Stimulated activated CD8-positive, alpha-beta memory T cell treated with anti-CD3 and anti-CD28 coated beads, Interleukin-4, amount 100 ng/mL, for 4 hours (primary cell): ENCODE measurements at places on chromosomes 5 and 9.

GRCh38 chr5:78855026-78855425 lies 130.1 kb downstream of the ARSB start:
- DNase-seq: no peak

DNA sequence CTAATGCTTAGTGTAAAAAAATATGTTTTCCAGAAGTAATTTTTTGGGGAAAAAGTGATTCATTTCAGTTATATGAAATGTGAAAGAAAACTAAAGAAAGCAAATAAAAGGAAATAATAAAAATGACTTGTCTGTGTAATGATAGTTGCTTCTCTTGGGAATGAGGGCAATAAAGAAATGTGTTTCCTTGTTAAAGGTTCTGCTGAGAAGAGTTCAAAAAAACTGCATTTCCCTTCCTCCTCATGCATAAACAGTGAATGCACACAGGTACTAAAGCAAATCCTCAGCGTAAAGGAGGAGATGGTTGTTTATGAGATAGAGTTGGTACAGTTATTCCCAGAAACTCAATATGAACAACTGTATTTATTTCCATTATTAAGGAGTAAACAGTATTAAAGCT lies 307.6 kb downstream of the GLIS3 start:
- no peak for DNase-seq

DNA sequence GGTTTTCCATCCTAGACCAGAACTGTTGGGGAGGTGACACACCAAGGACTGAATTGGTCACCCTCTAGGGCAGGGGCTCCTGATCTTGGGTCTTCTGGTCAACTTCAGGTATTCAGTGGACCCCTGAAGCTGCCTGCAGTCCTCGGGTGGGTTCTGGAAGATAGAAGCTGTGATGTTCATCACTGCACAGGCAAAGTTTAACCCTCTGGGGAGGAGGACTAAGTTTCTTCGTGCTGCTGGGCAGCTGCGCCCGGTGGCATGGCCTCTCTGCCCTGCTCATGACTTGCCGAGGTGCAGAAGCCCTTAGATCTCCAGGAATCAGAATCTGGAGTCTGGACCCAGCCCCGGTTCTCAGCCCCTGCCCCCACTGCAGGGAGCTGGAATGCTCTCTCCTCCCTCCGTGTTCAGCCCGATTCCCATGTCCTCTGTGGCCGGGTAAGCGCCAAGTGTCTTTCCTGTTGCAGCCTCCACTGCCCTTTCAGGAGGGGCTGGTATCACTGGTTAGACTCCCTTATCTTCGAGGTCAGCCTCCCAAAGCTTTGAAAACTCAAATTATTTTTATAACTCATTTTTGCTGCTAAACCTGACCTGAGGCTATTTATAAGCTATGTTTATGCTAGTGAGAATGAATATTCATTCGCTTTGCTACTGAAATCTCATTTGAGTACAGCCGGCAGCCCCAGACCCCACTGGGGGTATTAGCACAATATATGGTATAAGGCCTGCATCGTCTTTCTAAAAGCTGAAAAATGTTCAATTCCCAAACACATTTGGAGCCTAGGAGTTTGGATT lies 1.7 kb downstream of the LAMC3 start:
- DNase-seq: no peak

- no peak for DNase-seq
These were observed 9.1 kb downstream of the NEK6 start for GRCh38 chr9:124266826-124267201.

GRCh38 chr9:68832101-68832500 lies 127.1 kb downstream of the PIP5K1B start:
- no peak for DNase-seq

DNA sequence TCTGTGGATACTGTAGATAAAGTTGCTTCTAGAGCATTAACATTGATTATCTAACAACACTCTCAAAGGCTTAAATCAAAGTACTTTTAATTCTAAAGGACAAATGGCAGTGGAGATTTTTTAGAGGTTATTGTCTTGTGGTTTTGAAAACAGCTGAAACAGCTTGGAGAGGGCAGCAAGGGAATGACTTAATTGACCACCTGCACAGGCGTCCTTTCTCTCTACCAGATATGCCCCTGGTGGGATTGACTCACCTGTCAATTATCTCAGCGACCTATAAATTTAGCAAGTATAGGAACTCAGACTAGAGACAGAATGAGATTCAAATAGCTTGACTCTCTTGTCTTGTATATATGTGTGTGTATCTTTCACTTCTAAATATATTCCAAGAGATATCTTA lies 13.5 kb downstream of the ARL14EPL start:
- no peak for DNase-seq

DNA sequence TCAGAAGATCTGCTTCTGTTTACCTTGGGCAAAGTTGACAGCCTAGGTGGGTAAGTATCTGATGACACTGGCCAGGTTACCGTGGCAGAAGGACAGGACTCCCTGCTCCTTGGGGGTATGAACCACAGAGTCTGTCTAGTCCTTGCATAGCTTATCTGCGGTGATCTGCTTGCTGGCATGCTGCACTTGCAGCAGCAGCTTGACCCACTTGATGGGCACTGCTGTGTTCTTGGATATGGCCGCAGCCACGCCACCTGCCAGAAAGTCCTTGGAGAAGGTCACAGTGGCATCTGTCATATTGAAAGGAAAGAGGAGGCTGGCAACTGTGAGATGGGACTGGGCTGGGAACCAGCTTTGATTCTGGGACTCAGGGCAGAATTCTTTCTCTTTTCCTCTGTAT lies 35.9 kb upstream of the POC5 start:
- no peak for DNase-seq

DNA sequence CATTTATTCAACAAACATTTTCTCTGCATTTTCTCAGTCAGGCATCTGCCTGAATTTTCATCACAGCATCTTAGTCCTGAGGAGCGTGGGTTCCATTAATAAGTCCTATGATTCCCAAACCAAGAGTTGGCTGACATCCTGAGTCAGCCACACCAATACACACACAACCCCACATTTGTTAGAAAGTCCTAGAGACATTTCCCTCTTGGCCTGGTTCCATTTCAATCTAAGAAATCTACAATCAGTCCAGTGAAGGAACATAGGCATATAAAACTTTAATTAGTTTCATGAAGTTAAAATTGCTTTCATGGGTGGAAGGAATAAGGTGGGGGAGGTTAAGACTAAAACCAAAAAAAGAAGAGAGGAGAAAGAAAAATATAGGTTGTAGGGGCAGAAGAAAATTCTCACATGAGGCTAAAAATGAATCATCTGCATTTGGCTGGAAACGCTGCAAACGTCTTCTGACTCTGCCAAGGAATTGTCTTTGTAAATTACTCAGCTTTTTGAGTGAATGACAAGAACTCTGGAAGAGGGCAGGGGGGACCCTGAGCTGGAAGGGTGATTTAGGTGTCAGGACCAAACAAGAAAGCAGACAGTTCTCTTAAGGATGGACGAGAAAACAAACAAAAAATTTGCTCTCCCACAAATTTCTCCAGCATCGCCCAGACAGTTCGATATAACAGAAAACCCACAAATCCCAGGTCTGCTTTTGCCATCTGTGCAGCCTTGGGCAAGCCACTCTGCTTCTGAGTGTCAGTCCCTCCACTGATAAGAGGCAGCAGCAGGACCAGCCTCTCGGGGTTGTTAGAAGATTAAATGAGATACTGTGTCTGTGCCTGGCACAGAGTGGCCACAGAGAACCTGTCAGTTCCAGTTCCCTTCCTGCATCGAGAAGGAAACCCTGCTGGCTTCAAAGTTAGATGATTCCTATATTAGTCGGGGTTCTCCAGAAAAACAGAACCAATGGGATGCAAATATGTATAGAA lies 289.7 kb downstream of the CDK5RAP2 start:
- no peak for DNase-seq

DNA sequence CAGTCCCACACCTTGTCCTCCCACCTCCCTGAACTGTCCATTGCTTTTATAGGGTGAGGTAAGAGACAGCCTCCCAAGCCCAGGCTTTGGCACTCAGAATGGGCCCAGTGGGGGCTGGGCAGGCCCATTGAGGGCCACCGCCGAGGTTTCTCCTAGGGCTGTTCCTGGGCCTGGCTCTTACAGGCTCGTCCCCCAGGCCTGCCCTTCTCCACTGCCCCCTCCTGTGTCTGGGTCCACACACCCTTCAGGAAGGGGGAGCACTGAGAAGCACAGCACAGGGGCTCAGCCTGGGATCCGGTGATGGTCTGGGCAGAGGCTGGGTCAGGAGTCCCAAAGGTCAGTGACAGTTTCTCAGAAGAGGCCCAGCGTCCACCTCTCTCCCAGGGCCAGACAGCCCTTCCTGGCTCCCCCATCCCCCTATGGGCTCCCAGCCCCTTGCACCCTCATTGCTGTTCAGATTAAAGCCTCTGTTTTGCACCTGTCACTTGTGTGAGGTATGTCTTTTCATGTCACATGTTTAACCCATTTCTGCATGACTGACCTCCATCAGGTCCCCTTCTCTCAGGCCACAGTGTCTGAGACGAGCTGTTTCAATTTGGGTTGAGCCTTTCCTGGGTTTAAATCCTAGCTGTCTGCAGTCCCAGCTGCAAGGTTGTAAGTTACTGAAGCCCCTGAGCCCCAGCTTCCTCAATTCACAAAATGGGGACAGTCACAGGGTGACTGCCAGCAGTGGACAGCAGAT lies 29.4 kb downstream of the IER5L start:
- DNase-seq: no peak

DNA sequence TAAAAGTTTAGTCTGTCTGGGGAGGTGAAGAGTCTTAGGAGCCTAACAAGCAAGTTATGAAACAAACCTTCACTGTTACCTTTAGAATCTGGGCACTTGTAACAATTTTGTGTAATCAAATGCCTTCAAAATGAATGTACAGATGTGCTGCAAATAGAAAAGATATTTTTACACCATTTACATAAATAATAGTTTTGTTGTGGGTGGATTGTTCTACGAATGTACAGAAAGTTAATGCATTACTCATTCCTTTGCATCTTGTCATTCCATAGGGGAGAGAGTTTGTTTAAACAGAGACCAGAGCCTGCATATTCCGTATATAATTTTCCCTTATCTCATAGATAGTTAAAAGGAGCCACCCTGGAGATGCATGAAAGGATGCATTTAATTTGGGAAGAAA lies 576.9 kb upstream of the SGCD start:
- no peak for DNase-seq

DNA sequence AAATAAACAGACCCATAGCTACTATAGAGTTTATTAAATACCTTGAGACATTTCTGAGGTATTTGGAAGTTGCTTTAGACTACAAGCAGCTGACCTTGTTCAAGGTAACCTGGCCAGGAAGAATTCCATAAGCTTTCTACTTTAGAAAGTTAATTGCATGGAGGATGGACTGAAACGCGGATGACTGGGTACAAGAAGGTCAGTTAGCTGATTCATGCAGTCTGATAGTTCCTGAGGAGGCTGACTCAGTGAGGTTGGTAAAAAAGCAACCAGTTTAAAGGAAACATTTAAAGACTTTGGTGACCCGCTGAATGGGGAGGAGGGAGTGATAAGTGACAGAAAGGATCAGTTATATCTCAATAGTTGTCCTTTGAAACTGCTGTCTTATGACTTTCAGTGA lies 670.1 kb upstream of the CDH9 start:
- no peak for DNase-seq

DNA sequence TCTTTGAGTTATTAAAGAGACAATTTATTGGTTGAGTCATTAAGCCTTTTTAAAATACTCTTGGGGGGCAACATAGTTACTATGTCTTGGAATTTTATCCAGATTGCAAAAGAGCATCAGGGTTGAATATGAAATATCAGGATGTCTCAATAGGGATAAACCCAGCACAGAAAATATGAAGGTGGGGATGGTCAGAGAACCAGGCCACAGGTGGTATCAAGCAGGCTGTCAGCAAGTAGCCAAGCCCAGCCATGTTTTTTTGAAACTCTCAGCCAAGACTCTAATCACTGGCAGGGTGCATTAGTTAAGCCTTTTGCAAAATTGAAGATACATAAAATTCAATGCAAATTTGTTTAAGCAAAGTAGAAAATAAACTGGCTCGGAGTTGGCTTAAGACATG lies 468.9 kb downstream of the DTWD2 start:
- no peak for DNase-seq

GRCh38 chr5:3694819-3695218 lies 99.2 kb downstream of the IRX1 start:
- DNase-seq: no peak

DNA sequence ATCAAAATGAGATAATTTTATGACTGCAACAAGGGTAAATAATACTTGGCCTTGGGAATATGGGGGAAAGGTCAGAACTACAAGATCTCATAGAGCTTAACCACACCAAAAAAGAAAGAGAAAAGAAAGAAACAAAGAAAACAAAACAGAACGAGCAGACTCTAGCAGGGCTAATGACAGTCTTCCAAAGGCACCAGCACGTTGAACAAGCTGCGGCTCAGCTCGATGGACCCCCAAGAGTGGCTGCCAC lies 689 bp downstream of the AK3 start:
- DNase-seq: no peak

GRCh38 chr5:78509884-78510769 lies 138.4 kb downstream of the LHFPL2 start:
- DNase-seq: no peak

DNA sequence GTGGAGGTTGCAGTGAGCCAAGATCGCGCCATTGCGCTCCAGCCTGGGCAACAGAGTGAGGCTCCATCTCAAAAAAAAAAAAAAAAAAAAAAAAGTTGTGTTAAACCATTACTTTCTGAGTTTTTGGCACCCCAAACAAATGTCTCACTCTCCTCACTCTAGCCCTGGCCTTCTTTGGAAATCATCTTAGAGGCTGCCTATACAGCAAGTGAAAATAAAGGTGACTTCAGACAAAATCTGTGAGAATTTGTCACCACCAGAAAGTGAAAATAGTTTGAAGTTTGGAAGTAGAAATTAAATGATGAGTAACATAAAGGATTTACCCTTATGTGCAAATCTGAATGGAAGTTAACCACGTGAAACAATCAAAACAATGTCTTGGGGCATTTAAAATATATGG lies 7.2 kb upstream of the ZNF131 start:
- no peak for DNase-seq

- DNase-seq: no peak
These were observed 178.5 kb downstream of the NFIB start for GRCh38 chr9:14135421-14135820.

GRCh38 chr5:125411071-125411743 lies 664.8 kb upstream of the ZNF608 start:
- no peak for DNase-seq

DNA sequence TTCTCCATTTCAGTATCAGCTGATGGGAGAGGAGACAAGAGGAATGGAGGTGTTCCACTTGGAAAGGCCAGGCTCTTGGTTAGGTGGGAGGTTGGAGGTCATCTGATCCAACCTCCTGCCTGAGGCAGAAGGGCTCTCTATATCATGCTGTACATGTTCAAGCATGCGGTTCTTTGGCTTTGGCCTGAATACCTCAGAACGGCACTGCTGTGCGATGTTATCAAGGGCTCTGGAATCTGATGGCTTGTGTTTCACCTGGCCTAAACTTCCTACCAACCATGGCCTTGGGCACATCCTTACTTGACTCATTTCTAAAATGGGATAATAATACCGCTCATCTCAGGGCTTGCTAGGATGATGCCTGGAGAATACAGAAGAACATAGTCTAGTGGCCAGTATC lies 90.1 kb upstream of the FAM169A start:
- no peak for DNase-seq

DNA sequence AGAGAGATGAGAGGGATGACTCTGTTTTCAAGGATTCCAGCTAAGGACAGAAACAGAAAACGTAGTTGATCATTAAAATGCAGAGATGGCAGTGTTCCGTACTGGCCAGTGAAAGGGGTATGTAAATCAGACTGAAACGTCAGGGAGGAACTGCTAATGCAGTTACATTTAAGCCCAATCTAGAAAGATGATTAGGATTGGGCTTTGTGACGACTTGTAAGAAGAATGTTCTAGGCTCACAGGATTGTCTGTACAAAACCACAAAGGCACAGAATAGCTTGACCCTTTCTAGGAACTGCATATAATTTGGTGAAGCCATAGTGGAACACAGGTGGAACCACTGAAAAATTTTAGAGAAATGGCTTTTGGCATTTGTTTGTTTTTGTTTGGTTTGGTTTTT lies 55.6 kb upstream of the TESK1 start:
- DNase-seq: no peak
